Heart right ventricle (tissue), 16 donors: ENCODE measurements at places on chromosomes 1 and 21. TPM values are rescaled to one million over a fixed set of nuclear protein-coding genes. Genes with fewer than 3 reads are reported as not detected.

SYTL1 gene
- 0.30 TPM for total RNA-seq

AMY2A gene
- not detected for total RNA-seq

FCRL2 gene
- total RNA-seq = not detected

CAP1 gene
- 52.8 TPM for total RNA-seq

POGZ gene
- total RNA-seq = 56.5 TPM

AQP10 gene
- total RNA-seq = 0.83 TPM

HSPA6 gene
- total RNA-seq = 0.36 TPM

SFN gene
- total RNA-seq = 0.19 TPM

PPP1R15B gene
- 18.1 TPM for total RNA-seq

CR1L gene
- total RNA-seq = not detected

RIPK4 gene
- total RNA-seq = not detected

NBPF14 gene
- total RNA-seq = 4.1 TPM

SLC9C2 gene
- 0.07 TPM for total RNA-seq

GPR25 gene
- total RNA-seq = not detected

CBR3 gene
- 1.6 TPM for total RNA-seq

ADAMTS5 gene
- 1.8 TPM for total RNA-seq

SEMA4A gene
- total RNA-seq = 1.5 TPM

PALMD gene
- total RNA-seq = 114 TPM

TMIGD3 gene
- total RNA-seq = not detected

FLG2 gene
- not detected for total RNA-seq

SPTA1 gene
- total RNA-seq = not detected

LORICRIN gene
- not detected for total RNA-seq

UBL4B gene
- not detected for total RNA-seq

WDR3 gene
- 16.8 TPM for total RNA-seq

ERO1B gene
- total RNA-seq = 6.1 TPM

ADAMTSL4 gene
- 86.5 TPM for total RNA-seq

FCGR3B gene
- total RNA-seq = 1.8 TPM

MFAP2 gene
- total RNA-seq = 1.3 TPM

SMIM1 gene
- 8.4 TPM for total RNA-seq

RHCE gene
- total RNA-seq = 0.85 TPM

STXBP3 gene
- 28.6 TPM for total RNA-seq

CHIA gene
- total RNA-seq = not detected

RGS8 gene
- not detected for total RNA-seq

MYOM3 gene
- 428 TPM for total RNA-seq

ARHGEF10L gene
- 48.4 TPM for total RNA-seq

KRTAP21-1 gene
- total RNA-seq = not detected

OR2AK2 gene
- not detected for total RNA-seq

LRRC38 gene
- total RNA-seq = 6.7 TPM

GLIS1 gene
- total RNA-seq = not detected

MMEL1 gene
- total RNA-seq = not detected

CYP4A22 gene
- not detected for total RNA-seq

HPDL gene
- total RNA-seq = 0.17 TPM

CFAP126 gene
- not detected for total RNA-seq

AMPD1 gene
- total RNA-seq = not detected

FAM167B gene
- total RNA-seq = 9.5 TPM

AVPR1B gene
- total RNA-seq = not detected

RAP1A gene
- 120 TPM for total RNA-seq
